CMK (cell line): ENCODE measurements at places on chromosomes 5 and 9.

DNA sequence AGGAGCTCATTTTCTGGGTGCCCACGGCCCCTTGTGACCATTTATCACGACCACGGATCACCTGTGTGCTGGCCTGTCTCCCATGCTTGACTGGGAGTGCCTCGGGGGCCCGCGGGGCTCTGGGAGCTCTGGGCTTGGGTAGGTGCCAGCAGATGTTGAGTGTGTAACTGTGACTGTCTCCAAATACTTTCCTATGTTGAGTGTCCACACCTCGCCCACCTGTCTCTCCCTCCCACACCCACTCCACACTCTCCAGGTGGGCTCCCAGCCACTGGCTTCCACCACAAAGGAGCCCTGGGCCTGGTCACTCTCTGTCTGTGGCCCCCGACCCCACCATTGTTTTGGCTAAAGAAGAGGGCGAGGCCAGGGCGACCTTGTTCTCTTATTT lies 196.4 kb downstream of the CDK5RAP2 start:
- no peak for DNase-seq

- DNase-seq, result no peak
Observed at GRCh38 chr5:50958852-50959457, 292.5 kb downstream of the PARP8 start.

GRCh38 chr9:87499424-87500017 lies 1.9 kb downstream of the DAPK1 start:
- no peak for DNase-seq

DNA sequence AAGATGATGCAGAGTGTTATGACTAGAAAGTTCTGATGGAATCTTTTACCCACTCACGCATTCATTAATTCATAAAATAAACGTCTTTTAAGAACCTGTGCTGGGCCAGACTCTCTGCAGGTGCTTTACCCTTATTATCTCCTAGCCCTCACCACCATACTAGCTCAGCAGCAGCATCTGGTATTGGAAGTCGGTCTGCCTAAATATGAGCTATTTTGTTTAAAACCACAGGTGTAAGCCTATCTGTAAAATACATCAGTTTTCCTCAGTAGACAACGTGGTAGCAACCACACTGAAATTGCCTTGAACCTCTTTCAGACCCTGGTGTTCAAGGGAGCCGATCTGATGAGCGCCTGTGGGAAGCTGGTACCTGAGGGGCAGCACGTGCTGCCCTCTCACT lies 69.4 kb downstream of the PPIC start:
- no peak for DNase-seq

GRCh38 chr9:104775976-104776375 lies 12.0 kb downstream of the NIPSNAP3B start:
- no peak for DNase-seq

DNA sequence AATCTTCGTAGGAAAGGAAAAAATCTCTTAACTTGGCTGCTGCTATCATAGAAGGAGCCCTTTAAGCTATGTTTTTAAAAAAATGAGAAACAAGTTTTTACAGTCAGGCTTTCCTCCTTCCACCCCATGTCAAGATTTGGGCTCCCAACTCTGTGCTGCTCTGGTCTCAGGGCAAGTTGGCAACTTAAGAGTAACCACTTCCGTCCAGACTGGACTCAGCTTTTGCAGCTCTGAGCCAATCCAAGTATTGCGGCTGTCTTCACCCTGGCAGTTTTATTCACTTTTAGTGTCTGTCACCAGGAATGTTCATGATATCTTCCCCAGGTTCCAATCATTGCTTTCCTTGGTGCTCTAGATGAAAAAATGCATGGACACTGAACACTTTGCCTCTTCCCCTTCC lies 115.9 kb upstream of the GAS1 start:
- DNase-seq, result no peak

- DNase-seq, result no peak
Observed at GRCh38 chr5:126640866-126641265, 40.1 kb downstream of the PHAX start.

DNA sequence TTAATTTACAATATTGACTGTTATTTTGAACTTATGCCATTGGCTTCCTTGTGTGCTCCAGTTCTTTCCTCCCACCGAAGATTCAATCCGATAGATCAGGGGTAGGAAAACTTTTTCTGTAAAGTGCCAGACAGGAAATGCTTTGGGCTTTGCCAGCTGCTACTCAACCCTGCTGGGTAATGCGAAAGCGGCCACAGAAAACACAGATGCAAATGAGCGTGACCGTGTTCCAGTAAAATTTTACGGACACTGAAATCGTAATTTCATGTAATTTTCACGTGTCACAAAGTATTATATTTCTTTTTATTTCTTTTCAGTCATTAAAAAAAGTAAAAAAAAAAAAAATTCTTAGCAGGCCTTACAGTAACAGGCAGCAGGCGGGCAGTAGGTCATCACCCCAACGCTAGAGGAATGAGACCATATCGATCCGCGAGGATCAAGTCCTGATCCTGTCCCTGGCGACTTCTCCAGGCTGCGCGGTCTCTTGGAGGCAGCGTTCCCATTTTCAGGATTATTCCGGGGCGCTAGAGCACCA lies 599 bp downstream of the NMRK1 start:
- no peak for DNase-seq

DNA sequence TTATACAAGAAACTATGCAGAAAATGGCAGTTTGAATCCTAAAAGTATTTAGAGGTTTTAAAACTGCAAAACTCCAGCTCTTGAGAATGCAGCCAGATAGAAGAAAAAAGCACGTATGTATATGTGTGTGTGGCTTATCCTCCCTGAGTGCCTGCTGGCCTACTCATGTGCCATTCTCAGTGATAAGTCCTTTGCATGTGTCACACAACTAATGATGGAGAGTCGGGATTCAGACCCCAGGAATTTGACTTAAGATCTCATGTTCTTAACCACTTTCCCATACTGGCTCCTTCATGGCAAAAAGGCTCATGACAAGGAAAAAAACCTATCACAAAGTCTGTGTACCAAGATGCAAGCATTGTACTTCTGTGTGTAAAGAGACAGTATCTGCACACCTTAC lies 26.6 kb downstream of the SMARCA2 start:
- DNase-seq, result no peak

- no peak for DNase-seq
Observed at GRCh38 chr5:87526131-87526530, 113.4 kb upstream of the CCNH start.

GRCh38 chr9:93890436-93890935 lies 64.7 kb downstream of the BARX1 start:
- no peak for DNase-seq

DNA sequence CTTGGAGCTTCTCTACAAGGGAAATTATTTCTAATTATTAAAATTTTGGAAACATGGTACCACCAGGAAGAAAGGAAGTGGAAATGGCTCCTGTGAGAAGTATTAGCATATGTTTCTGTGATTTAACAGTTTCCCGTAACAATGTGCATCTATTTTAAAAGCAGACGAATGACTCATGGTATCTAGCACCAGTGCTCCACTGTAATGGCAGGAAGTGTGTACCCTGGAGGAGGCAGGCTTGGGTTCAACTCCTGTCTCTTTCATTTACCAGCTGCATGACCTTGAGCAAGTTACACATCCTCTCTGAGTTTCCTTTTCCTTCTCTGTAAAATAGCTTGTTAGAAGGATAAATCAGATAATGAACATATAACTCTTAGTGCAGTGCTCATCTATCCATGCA lies 41.0 kb upstream of the ANGPTL2 start:
- no peak for DNase-seq

GRCh38 chr9:11235061-11235460 lies 622.3 kb upstream of the PTPRD start:
- DNase-seq, result no peak

DNA sequence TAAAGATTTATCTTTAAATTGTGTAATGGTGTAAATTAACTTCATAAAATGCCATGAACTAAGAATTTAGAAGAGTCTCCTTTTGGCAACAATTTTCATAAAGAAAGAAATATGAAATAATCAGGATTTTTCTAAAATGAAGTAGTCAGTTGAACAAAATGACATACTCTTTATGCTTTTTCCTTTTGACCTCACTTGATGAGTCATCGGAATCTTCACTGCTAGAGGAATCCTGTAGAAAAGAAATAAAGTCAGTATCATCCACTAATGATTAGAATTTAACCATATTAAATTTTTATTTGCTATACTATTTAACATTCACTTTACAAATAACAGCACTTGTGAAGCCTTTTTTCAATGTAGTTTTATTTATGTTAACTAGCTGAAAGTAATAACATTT lies 26.1 kb downstream of the CHD1 start:
- no peak for DNase-seq

GRCh38 chr5:68240202-68240601 lies 24.6 kb downstream of the PIK3R1 start:
- no peak for DNase-seq

DNA sequence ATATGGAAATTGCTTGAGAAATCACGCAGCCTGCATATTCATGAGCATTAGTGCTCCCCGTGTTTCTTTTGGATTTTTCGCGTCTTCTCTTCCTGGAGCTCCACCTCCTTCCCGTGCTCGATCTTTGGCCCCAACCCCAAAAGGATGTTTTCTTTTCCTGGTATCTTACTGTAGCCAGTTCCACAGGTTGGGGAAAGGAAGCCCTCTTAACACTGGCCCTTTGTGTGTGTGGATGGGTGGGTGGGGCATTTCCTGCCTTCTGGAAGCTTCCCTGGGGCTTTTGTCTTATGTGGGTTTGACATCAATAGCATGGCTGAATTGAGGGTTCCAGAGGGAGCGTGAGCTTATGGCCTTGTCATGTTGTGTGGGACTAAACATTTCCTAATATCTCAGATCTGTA lies 21.9 kb downstream of the STXBP1 start:
- no peak for DNase-seq

DNA sequence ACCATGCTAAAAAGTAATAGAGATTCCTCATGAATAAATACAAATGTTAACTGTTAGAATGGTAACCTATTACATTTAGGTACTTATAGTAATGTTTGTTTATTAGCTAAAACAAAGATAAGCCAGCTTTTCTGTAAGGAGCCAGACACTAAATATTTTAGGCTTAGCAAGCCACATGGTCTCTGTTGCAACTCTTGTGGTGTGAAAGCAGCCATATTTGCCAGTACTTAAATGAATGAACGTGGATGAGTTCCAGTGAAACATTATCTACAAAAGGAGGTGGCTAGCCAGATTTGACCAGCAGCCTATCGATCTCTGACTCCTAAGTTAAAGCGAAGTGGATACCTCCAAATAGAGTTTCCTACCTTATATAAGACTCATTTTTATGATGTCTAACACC lies 331.6 kb downstream of the CDH12 start:
- no peak for DNase-seq

DNA sequence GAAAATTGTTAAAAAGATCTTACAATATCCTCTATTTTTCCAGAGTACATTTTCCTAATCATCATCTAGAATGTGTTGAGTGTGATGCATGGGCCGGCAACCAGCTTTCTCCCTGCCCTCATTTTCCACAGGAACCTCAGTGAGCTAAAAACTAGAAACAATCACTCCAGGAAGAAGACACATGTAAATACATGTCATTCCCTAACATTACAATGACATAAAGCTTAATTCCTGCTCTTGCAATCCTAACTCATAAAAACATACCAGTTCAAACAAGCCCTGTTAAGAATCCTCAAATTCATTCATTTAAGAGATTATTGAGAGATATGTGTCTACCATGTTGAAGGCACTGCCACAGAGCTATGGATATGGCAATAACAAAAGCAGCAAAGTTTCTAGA lies 18.5 kb upstream of the ZNF622 start:
- no peak for DNase-seq

DNA sequence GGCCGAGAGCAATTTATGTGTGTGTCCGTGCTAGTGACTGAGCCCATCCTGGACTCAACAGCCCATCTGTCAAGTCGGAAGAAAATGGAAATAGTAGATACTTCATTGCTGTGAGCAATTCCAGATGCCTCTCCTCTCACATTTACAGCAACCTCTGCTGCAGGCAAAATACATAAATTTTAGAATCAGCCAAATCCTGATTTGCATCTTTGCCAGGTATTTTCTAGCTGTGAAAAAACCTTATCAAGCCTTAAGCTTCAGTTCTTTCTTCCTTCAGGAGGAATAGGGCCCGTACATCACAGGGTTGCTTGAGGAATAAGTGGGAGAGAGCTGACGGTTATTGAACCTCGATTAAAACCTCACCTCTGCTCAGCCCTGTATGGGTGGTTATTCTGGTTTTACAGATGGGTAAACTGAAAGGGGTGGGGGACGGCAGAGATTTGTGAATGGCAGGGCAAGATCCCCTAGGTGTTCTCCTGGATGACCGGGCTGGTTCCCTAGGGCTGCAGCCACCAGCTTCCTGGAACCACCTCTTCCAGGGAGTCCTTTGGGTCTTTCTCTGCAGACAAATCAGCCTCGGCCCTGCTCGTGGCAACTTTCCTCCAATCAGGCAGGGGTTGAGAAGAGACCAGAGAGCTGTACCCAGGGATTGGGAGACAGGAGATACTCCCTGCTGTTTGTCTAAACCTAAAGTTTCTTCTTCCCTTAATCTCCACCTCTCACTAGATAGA lies 5.3 kb upstream of the MSX2 start:
- DNase-seq, result no peak

DNA sequence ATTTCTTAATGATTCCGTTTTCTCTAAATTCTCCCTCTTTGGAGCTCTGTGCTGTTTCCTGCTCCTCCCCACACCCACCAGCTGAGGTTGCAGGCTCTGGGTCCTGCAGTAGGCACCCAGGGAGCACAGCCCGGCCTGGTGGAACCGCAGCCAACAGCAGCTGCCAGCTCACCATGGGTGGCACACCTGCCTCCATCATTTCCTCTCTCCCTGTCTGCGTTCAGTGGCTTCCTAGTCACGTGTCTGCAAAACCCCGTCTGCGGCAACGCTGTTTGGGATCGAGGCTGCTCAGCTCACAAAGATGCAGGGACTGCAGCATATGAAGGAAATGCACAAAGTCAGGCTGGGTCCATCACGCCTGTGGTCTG lies 367.8 kb downstream of the IRX2 start:
- DNase-seq, result no peak

DNA sequence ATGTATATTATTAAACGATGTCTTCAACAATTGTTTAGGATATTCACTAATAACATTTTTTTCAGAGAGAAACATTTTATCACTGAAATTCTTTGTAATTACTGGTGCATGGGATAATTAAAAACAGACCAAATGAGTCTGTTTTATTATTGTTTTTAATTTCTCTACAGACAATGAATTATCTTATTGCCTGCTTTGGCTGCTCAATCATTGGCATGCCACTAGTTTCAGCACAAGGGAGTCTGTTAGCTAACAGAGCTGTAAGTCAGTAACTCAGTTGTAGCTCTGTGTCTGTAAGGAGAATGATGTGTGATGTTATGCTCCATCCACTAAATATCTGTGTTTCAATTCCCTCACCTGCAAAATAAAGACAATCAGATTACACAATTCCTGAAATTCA lies 443.9 kb downstream of the PRR16 start:
- DNase-seq, result no peak

DNA sequence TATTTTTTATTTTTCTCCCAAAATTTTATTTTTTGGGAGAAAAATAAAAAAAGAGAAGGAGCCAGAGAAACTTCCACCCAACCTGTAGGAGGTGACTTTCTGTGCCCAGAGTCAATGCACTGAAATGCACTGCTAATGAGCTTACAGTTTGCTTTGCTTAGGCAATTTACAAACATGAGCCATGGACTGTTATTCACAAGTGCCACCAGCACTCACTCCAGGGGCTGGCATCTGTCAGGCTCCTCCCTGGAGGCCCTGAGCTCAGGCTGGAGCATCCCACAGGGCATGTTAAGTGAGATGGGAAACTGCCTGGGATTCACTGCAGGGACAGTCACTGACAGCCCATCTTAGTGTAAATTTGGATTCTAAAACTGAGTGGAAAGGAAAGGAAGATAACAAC lies 74.9 kb downstream of the FANCC start:
- DNase-seq, result no peak
